Left kidney (tissue), 8 donors: ENCODE measurements at places on chromosomes 16 and 17.

- no peak for DNase-seq
These were observed 10.0 kb downstream of the POLDIP2 start for GRCh38 chr17:28347261-28347891.

- no peak for DNase-seq
These were observed 54.2 kb downstream of the NDEL1 start for GRCh38 chr17:8489841-8490240.

DNA sequence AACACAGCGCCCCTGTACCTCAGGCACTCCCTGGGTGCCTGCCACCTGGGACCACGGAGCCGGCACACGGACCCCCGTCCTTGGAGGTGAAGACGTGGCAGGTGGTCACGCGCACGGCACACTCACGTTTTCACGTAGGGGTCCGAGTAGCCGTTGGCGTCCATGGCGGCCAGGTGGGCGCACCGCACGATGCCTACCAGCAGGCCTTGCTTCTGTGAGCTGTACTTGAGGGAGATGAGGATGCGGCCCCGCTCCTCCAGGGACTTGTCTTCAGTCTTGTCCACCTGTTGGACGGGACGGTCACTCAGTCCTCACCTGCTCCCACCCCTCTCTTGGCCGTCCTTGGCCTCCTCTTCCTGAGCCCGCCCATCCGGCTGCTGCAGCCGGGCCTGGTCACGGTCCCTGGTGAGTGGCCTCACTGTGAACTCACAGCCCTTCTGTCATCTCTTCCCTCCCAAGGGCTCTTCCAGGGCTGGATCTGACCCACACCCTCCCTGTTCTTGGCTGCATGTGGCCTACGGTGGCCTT lies 18.8 kb downstream of the SCGB1C2 start:
- no peak for DNase-seq

DNA sequence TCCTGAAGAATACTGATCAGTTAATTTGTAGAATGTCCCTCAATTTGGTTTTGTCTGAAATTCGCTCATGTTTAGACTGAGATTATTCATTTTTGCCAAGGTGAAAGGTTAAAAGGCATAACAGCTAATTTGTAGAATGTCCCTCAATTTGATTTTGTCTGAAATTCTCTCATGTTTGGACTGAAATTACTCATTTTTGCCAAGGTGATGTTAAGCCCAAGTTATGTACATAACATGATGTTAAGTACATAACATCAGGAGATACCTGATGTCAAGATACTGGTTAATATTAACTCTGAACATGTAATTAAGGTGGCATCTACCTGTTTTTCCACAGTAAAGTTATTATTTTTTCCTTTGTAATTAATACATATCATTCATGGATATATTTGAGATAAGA lies 243.4 kb upstream of the PMFBP1 start:
- DNase-seq, result no peak

DNA sequence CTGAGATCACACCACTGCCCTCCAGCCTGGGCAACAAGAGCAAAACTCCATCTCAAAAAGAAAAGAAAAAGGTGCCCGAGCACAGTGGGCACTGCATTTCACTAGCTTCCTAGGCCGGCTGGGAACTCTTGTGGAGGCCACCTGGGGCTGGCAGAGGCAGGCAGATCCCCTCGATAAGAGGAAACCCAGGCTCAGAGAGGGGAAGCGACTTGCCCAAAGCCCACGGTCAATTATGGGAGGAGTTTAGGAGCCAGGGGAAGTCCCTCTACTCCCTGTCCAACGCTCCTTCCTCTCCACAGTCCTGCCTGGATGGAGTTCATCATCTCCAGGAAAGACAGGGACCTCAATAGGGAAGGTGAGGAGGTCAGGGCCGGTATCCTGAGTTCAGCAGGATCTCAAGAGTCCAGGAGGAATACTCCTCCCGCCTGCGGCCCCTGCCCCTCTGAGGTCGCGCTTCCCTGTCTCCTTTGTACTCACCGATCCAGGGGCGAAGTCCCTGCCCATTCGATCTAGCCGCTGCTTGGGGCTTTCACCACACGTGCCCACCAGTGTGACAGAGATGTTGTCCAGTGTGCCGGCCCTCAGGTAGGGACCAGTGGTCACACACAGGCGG lies 841 bp downstream of the ALOXE3 start:
- DNase-seq, result no peak

GRCh38 chr17:65417406-65418221 lies 143.8 kb downstream of the AXIN2 start:
- DNase-seq, result no peak

DNA sequence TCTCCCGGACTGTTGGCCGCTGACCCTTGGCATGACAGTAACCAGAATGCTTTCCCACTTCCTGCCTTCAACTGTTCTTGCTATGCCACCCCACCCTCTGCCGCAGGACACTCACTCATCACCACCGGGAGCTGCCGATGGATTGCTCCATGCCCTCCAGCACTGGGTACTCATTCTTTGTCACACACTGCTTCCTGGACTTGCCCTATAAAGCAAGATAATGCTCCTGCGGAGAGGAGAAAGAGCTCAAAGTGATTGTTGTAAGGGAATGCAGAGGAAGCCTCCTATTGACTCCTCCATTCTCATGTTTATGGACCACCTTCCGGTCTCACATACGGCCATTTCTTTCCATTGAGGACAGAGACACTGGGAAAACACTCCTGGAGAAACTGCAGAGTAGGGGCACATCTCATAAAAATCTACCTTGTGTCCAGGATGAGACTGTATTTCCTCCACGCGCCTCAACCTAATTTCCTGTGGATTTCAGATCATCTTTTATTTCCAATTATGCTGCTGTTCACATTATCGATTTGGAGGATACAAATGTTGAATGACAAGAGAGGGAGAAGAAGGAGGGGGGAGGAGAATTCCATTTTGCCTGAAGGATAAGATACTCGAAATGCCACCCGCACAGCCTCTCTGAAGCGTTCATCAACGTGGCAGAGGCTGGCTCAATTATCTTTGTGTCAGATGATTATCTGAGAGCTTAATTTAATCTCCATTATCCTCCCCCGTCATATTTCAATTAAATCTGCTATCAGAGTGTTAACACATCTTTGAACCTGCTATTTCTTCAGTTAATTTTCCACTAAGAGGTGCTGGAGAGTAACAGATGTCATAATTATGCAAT lies 486.1 kb upstream of the SALL1 start:
- DNase-seq, result no peak

GRCh38 chr17:20954794-20955193 lies 88.0 kb downstream of the USP22 start:
- no peak for DNase-seq

DNA sequence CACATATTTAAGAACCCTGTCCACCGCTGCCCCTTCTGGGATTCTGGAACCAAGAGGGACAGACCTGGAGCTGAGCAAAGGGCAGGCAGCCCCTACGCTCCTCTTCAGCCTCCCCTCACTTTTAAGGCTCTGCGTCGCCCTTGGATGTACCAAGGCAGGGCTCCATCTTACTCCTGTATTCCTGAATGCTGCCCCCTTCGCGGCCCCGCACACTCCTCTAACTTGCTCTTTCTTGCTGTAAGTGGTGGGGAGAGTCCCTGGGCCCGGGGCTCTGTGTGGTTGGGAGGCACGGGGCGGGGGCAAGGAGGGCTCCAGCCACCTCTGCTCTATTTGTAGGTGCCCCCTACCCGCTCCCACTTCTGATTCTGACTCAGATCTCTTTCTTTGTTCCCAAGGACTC lies 1.2 kb downstream of the TNS4 start:
- DNase-seq, result no peak

GRCh38 chr16:30816769-30817168 lies 29.8 kb upstream of the ZNF629 start:
- no peak for DNase-seq
